ENCODE measurements at places on chromosomes 12 and 14.
A peak's percentile ranks its signal among the peaks of the same experiment; 100 is the strongest.

- no peak for DNase-seq
Measured at GRCh38 chr14:51513933-51514332, 137.8 kb upstream of the FRMD6 start.

- no peak for DNase-seq
Measured at GRCh38 chr12:111434680-111435338, 29.1 kb downstream of the SH2B3 start.

- no peak for DNase-seq
Measured at GRCh38 chr14:71063351-71063750, 156.1 kb downstream of the PCNX1 start.

DNA sequence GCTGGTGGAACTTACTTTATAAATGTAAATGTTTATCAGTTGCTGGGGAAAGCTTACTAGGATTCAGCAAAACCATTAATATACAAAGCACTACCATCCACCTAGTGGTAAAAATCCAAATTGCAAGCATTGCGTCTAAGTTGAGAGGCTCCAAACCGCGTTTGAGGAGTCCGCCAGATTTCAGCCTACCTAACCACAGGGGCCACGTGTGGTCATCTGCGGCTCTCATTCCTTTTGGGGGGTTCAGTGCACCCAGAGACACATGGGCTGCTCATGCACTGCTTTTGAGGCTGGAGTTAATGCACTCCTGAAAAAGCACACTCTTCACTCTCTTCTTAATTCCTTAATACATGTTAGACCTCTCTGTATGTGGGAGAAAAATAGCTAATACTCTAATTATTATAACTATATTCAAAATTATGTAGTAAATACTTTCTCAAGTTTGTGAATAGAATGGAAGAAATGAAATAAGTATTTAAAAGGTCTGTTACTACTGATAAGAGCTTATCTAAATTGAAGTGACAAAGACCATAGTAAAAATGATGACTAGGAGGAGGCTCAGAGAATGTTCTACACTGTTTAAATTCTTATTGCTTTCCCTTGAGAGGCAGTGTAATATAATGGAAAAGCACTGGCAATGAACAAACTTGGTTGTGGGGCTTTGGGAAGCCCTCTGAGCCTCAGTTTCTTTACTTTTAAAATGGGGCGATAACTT is 41.4 kb upstream of the MANSC4 start:
- no peak for DNase-seq

DNA sequence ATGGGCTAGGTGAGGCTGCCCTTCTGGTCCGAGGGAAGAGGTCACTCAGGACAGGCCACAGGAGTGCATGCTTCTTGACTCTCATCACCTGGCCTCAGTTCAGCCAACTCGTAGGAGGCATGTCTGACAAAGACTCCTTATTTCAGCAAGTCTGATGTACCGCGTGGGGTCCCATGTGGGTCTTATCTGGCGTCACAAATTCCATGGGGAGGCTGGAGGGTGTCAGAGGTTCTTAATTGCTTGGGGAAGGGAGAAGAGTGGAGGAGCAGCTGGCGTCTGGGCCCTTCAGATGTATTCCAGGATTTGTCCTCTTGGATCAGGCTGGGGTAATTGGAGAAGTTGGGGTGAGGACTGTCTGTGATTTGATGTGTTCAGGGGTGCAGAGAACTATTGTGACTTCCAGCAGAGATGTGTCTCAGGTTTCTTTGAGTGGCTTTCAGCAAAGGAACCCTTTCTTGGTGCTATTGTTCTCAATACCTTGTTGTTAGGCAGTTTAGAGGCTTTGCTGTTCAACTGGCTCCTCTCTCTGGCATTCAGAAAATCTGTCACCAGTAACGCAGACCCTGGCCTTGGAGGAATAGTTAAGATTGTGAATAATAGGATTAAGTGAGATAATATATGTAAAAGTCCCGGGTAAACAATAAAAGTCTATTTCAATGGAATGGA is 60.1 kb downstream of the SUSD6 start:
- no peak for DNase-seq

DNA sequence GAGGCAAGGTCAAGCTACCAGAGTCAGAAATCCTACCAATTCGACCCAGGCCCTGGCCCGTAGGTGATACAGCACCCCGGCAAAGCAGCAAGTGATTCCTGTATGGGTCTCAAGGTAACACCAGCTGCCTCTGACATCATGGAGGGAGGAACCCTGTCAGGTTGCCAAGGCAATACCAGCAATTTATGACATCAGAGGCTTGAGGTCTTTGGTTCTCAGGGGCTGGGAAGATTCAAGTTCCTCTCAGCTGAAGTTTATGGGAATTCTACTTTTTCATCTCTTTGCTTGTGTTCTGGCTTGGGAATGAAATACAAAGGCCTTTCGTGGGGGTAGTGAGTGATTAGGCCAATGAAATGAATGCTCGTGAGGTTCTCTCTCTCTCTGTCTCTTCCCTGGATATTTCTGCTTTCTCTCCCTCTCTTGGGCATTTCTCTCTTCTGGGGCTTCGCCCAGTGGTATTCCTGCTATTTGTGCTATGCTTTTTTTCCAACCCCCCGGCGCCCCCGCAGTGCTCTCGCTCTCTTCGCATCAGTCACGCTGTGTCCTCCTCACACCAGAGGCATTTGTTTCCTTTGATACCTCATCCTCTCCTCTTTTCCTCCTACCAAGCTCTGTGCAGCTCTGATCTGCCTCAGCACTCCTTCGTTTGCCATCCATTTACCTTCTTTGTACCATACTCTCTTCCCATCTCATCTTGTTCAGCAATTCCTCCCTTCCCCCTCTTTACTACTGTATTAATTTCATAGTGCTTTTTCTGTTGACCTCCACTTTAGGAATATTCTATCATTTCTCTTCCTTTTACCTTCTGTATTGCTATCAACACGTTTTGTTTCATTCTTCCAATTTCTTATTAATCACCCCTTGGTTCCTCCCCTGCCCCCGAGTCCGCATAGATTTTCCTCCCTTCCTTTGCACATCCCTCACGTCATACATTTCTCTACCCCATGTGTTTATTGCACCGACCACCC is 2.9 kb downstream of the ZFHX2 start:
- no peak for DNase-seq

DNA sequence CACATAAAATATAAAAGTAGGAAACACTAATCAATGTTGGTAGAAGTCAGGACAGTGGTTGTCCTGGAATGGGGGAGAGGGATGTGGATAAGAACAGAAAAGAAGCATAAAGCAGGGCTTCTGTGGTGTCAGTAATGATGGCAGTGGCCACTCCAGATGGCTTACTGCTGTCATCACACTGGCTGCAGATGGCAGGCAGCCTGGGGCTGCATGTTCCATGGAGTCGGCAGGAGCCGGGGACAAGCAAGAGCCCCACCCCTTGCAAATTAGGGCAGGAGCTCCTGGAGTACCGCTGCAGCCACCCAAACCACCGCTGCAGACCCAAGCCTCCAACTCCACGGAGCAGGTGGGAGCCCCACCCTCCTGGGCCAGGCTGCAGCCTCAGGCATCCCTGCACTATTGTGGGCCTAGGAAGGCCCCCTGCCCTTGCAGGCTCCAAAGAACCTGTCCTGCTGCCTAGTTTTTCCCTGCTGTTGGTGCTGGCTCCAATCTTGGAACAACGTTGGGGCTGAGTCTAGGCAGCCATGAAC is 28.8 kb upstream of the SLC5A8 start:
- DNase-seq = no peak

DNA sequence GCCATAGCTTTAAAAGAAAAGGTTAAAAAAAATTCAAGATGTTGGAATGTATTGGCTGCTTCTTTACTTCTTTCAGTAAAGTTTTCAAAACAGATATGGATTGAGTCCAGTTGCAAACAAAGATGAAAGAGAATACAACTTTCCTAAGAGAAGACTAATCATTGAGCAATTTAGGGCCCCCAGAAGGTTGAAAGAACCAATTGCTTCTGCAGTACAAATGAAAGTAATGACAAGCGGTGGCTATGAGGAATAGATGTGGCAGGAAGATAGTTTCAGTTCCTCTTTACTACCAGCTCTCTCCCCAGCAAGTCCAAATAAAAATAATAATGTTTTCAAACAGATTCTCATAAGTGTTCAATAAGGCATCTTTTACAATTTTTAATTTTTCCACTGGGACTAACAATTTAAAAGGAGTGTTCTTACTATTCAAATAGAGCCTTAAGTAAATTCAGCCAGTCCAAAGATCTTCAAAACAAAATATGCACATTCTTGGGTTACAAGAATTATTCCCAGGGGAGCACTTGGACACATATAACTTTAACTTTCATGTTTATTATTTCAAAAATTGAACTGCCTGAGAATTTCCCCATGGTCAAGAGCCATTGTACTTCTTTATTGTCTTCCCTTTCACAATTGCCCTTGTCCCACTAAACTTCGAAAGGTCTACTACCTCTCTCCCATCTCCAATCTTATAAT is 62.3 kb upstream of the PPP1R12A start:
- no peak for DNase-seq

GRCh38 chr12:33703221-33703620 is 263.6 kb upstream of the SYT10 start:
- no peak for DNase-seq

DNA sequence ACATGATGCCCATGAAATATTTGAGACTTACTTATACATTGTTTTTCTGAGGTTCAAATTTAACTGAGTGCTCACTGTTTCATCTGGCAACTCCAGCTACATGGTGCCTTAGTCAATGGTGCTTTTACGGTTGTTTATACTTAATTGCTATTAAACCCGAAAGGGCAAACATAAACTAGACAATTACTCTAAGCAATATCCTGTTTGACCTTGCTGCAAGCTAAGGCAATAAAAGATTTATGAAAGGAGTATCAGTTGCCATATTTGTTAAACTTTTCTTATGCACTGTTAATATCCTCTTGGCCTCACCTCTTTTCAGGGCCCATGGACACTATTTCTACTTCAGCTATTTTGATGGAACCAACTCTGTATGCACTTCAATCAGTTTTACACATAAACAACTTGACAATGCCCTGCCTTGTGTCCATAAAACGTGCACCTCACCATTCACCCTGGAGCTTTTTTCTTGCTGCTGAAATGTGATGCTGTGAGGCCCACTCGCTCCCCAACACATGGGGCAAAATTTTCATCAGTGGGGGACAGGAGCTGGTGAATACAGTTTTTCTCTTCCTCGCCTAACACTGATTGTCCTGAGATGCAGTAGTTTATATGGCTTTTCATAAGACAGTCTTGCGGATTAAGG is 64.1 kb upstream of the HIF1A start:
- DNase-seq = no peak

DNA sequence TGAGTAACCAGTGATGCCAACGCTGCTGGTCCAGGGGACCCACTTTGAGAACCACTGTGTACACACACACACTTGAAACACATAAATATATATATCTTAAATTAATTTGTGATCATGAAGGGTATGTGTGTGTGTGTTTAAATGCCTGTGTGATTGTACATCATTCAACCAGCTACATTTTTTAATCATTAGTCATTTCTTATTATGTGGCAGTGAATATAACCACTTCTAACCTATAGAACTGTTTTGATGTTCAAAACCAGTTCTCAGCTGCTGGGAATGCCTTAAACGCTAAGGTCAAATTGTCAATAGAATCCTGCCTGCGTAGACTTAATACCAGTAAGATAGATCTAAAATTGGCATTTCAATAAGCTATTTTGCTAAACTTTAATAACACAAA is 330.0 kb downstream of the SYT1 start:
- DNase-seq = no peak

DNA sequence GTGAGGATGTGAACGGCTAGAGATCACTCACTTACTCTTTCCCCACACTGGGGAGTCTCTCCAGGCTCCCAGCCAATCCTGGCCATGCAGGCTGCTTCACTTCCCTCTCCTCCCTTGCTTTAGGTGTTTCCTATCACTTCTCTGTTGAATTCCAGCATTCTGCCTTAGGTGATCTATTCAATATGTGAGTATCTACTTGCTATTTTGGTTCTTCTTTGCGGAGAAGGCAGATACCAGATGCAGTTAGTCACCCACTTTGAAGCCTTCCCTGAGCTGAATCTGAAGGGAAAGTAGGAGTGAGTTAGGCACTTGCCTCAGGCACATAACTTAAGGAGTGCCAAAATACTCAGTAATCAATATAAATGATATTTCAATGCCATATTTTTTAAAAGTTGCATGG is 36.0 kb upstream of the FAR2 start:
- DNase-seq = no peak

- peak; percentile 99 for DNase-seq
Measured at GRCh38 chr12:120234643-120235368, 30.7 kb downstream of the PXN start.

- peak; percentile 69 for DNase-seq
Measured at GRCh38 chr12:49507139-49507538, 31.7 kb upstream of the KCNH3 start.

- DNase-seq = no peak
Measured at GRCh38 chr12:10919809-10920208, 9.2 kb upstream of the PRH2 start.

DNA sequence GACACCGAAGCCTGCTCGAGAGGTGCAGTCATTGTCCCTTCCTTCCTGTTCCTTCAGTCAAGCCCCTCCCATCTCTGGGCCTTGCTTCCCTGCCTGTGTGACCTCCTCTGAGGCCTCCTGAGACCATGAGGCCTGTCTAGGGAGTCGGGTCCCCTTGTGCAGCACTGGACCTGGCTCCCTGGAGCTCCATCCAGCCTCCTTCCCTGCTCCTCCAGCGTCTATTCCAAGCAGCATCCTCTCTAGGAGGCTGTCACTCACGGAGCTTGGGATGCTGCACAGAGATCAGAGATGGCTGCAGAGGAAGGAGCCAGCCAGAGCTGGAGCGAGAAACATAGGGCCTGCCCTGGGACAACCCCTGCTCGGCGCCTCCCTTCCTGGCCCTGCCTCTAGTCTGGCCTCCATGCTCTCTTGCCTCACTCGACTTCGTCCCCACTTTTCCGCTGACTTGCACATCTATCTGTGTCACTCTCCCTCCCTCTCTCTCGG is 142.7 kb downstream of the BCL11B start:
- no peak for DNase-seq

GRCh38 chr12:12546314-12546772 is 16.3 kb downstream of the DUSP16 start:
- DNase-seq = no peak

DNA sequence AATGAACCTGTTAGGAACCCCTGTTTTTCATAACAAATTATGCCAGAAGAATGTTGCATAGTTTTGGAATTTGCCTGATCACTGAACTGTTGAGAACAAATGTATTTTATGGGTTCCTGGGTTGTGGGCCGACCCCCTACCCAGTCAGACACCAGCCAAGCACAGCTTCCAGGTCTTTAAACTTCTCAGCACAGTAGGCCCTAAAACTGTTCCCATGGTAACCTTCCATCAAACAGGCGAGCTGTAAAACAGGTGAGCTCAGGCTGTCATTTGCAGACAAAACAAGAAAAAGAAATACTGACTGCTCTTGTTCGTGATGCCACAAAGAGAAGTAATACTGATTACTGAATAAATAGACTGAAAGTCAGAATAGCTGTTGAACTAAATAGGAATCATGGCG is 147.0 kb downstream of the PTPRO start:
- DNase-seq = no peak

Data from kidney epithelial cell (primary cell).